Amniotic epithelial cell (primary cell): ENCODE measurements at places on chromosomes 2 and 18.

GRCh38 chr2:38465789-38466127 lies 88.7 kb upstream of the ATL2 start:
- DNase-seq: no peak

DNA sequence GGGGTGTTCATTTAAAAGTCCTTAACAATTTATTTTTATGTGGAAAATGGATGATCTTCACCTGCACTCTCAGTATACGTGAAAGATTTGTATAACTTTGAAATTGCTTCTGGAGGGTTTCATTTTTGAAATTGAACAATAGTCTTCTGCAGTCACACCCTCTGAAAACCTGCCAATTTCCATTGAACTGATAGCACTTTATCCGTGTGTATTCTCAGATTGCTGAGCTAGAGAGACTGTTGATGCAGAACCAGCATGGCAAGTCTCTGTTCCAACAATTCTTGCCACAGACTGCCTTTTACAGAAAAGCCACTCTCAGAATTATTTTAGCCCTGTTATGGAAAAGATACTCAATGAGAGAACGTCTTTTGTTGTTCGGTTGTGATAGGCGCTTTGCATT lies 6.6 kb upstream of the GULP1 start:
- DNase-seq: no peak

DNA sequence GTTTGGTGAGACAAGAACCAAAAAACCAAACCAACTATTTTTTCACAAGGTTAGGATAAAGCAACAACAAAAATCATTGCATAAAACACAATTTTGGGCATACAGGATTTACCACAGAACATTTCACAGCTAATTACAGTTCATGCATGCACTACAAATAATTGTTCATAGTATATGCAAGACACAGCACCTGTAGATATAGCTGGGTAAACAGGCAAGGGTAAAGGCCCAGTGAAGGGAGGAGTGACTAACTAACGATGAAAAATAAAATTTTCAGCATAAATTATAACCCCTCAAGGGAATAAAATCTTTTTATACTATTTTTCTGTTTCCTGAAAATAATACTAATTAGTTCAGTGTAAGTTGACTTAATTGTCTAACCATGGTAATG lies 73.3 kb upstream of the CCDC141 start:
- no peak for DNase-seq

- DNase-seq: no peak
These were observed 11.4 kb downstream of the CDK5R2 start for GRCh38 chr2:218970894-218971293.

GRCh38 chr2:216858312-216858711 lies 1.6 kb downstream of the TNP1 start:
- no peak for DNase-seq

- DNase-seq: peak; percentile 51
These were observed 198.8 kb upstream of the FOSL2 start for GRCh38 chr2:28193630-28194403.

- no peak for DNase-seq
These were observed 16.3 kb downstream of the RDH14 start for GRCh38 chr2:18544171-18544570.

DNA sequence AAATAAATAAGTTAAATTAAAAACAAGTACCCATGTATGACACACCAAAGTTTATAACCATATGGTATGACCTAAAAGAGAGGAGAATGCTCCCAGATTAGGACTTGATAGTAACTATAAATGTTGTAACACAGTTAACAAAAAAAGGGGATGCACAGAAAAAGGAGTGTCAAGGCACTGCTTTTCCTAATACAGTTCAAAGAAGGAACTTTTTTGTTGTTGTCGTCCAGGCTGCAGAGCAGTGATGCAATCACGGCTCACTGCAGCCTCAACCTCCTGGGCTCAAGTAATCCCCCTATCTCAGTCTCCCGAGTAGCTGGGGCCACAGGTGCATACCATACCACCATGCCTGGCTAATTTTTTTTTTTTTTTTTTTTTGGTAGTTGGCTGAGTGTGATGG lies 2.7 kb downstream of the NARS1 start:
- DNase-seq: no peak

- peak; percentile 91 for DNase-seq
These were observed 43.9 kb upstream of the RAPH1 start for GRCh38 chr2:203578759-203579643.

DNA sequence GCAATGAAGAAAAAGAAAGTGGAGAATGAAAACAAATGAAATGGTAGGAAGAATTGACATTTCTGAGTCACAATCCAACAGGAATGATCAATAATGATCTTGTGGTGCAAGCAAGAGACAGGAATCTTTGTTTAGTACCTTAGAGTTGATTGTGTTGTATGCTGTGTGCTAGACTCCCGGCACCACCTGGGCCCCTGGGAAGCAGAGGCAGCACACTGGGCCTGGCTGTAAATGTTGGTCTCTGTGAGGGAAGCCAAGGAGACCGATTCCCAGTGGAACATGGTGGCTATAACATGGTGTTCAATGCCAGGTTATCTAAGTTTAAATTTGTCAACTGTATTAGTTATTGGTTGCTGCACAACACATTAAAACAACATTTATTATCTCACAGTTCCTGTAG lies 9.8 kb upstream of the CWC22 start:
- no peak for DNase-seq

DNA sequence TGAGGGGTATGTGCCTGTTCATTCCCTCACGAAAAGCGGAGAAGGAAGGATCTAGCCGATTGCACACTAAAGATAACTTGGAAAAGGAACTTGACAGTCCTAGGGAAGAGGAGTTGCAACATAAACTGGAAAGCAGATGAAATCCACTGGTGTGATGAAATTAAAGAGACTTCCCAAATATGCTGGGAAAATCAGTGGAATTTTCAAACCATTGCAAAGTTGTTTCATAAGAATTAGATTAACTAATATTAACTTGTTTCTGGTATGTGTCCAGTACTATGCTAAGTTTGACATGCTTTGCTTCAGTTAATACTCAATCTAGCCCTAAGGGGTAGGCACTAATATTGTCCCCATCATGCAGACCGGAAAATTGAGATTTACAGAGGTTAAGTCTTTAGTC lies 222.7 kb downstream of the IKZF2 start:
- peak; percentile 86 for DNase-seq

GRCh38 chr18:47558110-47558750 lies 306.8 kb upstream of the SKOR2 start:
- no peak for DNase-seq

GRCh38 chr18:44197832-44198611 lies 482.7 kb upstream of the SETBP1 start:
- no peak for DNase-seq

GRCh38 chr2:47437287-47437686 lies 34.3 kb downstream of the MSH2 start:
- DNase-seq: peak; percentile 55

DNA sequence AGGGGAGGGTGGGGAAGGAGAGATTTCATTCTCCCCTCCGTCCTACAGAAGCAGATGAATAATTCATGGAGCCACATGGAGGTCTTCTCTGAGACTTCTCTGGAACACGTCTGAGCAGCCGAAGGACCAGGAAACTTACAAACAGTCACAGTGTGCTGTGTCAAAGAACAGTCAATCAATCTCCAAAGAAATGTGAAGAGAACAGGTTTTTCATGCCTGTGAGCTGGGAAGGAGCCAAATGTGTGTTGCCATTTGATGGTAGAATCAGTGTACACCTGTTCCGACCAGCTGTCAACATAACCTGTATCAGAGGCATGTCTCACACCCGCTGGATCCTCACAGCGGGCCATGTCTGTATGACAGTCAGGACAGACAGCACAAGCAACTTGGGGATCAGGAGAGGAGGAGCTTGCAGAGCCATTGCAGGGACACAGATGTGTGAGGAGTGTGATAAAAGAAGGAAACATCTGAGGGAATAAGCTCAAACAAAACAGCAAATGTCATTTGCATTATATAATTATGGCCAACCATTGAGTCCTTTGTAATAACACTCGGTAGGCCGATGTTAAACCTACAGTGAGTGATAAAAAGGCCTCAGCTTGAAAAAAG lies 298.5 kb downstream of the EN1 start:
- no peak for DNase-seq

GRCh38 chr2:123513351-123513750 lies 511.7 kb upstream of the CNTNAP5 start:
- no peak for DNase-seq

GRCh38 chr2:25228848-25229278 lies 60.5 kb upstream of the POMC start:
- DNase-seq: peak; percentile 58

- DNase-seq: no peak
These were observed 7.7 kb upstream of the CCDC138 start for GRCh38 chr2:108778857-108779256.

DNA sequence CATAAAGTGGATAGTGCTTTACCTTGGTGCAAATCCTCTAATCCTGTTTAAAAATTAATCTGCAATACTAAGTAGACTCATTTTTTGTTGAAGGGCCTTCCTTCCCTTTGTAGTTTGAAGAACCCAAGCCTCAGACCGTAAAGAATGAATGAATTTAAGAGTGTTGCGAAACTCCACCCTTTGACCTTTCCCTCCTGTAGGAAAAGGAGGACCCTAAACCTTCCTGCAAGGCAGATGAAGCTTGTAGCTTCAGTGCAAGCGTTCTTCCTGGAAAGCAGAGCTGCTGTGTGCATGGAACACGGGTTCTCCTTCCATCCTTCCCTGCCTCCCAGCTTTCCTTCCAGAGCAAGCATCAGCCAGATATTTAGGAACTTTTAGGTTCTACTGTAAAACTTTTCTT lies 1.7 kb downstream of the IMPA2 start:
- no peak for DNase-seq

- DNase-seq: no peak
These were observed 53.0 kb downstream of the CYP26B1 start for GRCh38 chr2:72094701-72095100.

DNA sequence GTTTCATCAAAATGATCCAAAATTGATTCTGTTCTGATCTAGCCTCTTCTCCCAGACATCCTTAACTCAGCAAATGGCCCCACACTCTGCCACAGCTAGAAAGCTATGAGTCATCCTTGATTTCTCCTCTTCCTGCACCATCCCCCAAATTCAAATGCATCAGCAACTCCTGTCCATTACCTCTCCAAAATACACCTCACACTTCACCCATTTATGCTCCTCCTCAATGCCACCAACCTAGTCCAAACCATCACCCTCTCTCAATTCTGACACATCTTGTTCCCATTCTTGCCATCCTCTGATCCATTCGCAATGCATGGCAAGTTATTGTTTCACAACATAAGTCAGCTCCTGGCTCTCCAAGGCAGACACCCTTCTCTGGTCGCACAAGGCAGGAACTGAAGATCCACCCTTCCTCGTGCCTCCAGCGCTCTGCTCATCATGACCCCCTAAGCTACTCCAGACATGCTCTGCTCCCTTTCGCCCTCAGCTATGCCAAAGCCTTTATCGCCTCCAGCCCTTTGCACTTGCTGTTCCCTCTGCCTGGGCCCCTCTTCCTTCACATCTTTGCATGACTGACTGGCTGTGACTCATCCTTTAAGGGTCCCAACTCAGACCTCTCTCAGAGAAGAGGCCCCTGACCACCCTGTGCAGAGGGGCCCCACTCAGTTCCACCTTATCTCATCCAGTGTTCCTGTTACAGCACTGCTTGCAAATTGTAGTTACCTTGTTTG lies 83.6 kb downstream of the MREG start:
- DNase-seq: no peak

DNA sequence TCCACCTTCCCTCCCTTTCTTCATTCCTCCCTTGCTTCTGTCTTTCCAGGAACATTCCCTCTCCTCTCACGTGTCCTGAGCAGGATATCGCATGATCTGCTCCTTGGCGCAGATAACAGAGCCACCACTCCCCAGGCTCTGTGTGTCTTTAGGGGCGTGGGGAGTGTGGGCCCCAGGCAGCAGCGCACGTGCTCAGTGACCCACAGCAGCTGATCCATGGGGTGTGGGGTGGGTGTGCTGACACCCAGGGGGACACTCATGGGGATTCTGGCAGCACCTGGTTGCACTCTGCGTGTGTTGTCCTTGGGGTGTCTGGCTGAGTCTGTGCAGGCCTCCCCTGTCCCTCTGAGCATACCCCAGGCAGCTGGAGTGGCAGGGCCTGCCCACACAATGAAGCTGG lies 9.9 kb upstream of the FOSL2 start:
- DNase-seq: no peak

- DNase-seq: peak; percentile 27
These were observed 59.4 kb downstream of the RNF152 start for GRCh38 chr18:61833387-61833786.

DNA sequence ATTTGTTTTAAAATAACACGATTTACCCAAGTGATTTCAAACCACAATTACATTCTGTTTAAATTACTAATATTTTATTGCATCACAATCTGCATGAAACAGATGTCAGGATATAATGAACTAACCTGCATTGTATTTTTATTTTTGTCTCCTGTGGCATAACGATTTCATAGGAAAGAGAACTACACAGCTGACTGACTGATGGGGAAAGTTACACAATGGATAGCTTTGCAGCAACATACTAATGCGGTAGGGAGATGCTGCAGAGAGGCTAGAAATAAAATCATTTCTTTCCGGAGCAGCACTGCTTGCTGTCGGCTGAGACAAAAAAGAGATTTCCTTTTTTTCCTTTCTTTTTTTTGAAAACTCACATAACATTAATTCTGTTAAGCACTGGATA lies 36.9 kb downstream of the SCN1A start:
- DNase-seq: peak; percentile 89

DNA sequence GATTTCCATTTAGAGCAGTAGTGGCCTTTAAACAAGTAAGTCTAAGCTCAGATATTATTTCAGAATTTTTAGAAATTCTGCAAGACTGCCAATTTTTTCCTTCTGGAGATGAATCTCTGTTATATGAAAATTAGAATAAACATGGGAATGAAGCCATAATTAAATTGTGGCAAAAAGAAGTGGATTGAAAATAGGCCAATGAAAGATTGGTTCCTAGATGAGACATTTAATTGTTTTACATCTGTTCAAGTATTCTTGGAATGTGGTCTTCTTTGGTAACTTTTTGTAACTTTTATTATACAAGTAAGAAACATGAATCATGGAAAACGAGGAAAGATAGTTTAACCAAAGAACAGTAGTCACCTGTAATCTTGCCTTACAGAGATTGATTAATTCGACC lies 10.3 kb downstream of the CAD start:
- DNase-seq: no peak

- DNase-seq: no peak
These were observed 35.6 kb upstream of the B3GNT7 start for GRCh38 chr2:231359948-231360347.

- no peak for DNase-seq
These were observed 336 bp downstream of the THNSL2 start for GRCh38 chr2:88170472-88170892.

- DNase-seq: peak; percentile 39
These were observed 47.2 kb downstream of the VIL1 start for GRCh38 chr2:218465987-218466633.

DNA sequence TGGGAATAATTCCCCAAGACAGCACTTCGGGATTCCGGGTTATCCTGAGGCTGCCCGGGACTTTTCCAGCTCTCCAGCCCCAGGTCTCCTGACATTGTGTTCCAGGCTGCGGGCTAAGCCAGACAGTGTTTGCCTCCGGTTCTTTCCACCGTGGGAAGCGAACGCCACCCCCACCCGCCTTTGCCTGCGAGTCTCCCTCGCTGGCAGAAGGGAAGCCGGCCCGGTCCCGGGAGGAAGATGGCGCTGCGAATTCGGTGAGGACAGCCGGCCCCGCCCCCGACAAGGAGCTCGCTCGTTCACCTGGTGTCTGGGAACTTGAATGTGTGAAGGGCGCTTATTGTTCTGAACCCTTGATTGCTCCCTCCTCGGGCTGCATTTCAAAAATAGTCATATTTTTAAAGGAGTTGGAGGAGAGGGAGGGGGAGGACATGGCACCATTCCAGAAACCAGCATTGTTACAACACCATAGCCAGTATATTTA lies 2.9 kb downstream of the LRATD1 start:
- DNase-seq: peak; percentile 34

- DNase-seq: no peak
These were observed 17.5 kb downstream of the SERTAD2 start for GRCh38 chr2:64635976-64636911.
